ENCODE measurements at places on chromosomes 12 and 14.

GRCh38 chr14:55438066-55438683 lies 2.2 kb downstream of the TBPL2 start:
- no peak for DNase-seq

DNA sequence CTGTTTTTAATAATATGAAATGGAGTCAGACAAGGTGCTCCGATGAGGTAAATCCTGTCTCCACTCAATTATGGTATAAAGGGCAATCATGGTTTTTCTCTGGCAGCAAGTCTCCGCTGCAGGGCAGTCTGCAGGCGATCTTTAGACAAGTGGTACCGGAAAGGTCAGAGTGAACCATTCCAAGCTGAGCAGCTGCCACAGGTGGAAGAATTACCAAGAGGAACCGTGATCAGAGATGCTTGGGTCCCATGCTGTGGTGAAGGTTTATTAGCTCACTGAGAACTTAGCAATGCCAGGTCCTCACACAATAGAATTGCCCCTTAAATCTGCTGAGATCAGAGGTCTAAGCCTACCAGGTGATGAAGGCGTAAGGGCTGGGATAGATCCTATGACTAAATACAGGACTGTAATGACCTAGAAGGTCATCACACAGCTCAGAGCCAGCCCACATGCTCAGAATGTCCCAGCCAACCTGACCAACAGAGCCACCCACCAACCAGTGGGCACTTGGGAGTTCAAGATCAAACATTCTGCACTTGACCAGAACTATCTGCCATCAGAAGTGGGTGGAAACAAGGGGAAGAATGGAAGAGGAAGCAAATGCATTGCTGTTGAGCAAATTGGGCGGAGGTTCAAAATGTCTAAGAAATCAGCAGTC lies 175.2 kb upstream of the BCL2L14 start:
- DNase-seq: no peak

GRCh38 chr14:23439107-23439835 lies 3.8 kb upstream of the MYH7 start:
- DNase-seq: no peak

- DNase-seq: no peak
These were observed 52.2 kb upstream of the DIO3 start for GRCh38 chr14:101508948-101509729.

DNA sequence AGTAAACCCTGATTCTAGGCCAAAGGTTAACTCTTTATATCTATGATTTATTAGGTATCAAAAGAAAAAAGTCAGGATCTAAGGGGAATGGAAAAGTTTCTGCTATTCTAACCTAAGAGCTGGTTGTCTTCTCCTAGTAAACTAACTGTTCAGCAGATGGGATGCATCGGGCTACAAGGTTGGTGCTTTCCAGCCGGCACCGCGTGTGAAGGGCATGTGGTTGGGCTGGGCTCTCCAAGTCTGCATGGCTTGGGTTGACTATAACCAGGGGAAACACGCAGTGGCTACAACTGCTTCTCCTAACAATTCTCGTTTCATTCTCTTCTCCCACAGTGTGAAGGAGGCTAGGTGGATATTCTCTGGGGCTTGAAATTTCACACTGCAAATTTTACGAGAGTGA lies 354.5 kb downstream of the APAF1 start:
- DNase-seq: no peak

- DNase-seq: no peak
These were observed 11.2 kb downstream of the CD9 start for GRCh38 chr12:6211421-6211869.

- no peak for DNase-seq
These were observed 45.3 kb upstream of the RAP1B start for GRCh38 chr12:68565391-68565903.

- DNase-seq: no peak
These were observed 181.0 kb upstream of the TBX3 start for GRCh38 chr12:114864837-114865551.

DNA sequence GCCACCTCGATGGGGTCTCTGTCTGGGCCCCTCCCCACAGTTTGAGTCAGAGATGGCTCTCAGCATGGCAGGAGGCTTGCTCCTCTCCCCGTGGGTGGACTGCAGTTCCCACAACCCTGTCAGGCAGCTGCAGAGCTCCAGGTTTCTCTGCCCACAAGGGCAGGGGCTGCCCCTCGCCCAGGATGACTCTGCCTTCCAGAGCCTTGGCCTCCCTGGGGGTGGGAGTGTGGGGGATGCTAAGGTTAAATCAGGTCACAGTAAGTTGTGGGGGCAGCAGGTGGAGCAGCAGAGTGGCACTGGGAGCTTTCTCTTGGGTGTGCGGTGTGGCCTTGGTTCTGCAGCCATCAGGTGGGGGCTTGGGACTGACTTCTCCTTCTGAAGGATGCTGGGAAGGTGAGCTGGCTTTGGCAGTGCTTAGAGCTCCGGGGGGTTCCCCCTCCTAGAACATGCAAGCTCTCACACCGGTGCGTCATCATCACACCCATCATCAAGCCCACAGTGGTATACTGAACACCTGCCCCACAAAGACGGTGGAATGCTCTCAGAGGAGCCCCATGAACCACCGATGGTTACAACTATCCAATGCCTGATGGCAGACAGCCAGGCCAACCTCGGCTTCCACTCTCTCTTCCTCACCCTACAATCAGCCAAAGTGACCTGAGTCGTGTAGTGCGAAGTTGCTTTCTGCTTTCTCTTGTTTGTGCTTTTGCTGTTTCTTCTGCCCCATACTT lies 39.7 kb downstream of the ERH start:
- no peak for DNase-seq

GRCh38 chr12:38175538-38175937 lies 141.0 kb upstream of the ALG10B start:
- no peak for DNase-seq

DNA sequence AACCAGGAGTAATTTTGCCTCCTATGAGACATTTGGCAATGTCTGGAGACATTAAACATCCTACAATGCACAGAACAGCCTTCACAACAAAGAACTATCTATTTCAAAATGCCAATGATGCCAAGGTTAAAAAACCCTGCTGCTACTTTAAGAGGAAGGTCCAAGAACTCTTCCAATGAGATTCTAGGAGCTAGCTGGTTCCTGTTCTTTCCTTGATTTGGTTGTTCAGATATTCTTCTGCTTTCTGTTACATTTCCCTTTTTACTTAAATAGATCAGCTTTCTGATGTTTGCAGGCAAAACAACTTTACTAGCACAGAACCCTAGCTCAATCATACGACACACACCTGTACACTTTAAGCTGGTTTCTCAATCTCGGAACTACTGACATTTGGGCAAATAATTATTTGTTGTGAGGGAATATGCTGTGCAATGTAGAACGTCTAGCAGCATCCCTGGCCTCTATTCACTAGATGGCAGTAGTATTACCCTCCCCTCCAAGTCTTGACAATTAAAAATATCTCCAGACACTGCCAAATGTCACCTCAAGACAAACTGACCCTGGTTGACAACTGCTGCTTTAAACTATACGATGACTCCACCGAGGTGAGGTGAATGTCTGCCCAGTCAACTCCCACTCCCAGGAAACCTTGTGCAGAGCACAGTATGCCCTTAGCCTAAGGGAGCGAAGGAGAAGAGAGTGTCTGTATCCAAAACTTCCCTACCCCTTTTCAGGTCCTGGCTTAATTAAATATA lies 4.4 kb downstream of the BLTP3B start:
- no peak for DNase-seq

DNA sequence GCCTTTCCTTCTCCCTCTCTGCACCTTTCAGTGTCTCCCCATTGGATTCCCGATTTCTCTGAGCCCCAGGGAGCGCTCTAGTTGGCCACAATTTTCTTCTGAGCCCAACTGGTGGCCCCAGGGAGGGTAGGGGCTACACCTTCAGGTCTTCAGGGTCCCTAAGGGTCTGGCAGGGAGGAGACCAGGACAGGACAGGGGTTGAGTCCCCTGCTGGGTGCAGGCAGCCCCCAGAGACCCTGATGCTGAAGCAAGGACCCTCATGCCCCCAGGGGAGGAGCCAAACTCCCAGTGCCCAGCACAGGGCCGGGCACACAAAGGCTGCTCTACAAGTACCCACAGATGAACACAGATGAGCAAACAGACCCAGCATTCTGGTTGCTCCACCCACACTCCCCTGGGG lies 12.7 kb downstream of the FOXN4 start:
- DNase-seq: no peak

DNA sequence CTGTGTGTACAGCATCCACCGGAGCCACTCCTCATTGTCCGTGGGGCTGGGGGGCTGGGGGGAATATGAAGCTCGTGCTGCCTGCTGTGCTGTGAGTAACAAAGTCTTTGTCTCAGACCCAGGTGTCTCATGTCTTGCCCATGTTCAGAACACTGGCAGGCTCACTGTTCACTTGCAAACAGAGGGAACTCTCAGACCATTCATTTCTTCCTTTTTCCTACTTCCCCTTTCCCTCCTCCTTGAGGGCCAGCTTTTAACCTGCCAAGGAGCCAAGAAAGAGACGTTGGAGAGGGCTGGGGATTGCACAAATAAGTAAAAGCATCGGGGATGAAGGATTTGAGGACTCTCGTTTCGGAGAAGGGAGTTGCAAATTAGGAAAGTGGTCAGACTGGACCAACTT lies 21.6 kb downstream of the GPR132 start:
- DNase-seq: no peak

DNA sequence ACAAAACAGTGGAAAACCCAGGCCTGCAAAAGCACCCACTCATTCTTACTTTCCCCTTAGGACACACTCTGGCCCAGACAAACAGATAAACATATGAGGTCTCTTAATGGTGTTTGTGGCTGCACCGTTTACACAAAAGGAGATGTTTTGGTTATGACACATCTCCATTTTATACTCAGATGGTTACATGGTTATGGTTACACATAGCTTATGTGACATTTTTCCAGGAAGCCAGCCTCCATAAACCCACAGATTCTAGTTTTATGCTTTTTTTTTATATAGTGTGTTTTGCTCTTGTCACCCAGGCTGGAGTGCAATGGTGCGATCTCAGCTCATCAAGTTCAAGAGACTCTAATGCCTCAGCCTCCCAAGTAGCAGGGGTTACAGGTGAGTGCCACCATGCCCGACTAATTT lies 3.5 kb upstream of the KLRD1 start:
- no peak for DNase-seq

GRCh38 chr12:6950811-6951540 lies at the start of gene PTPN6:
Gene PTPN6 (plus strand): TSS chr12:6951356. CDS start chr12:6951513, 157 bp downstream.
- no peak for DNase-seq

GRCh38 chr12:16198884-16199283 lies 78.6 kb downstream of the SLC15A5 start:
- no peak for DNase-seq

- peak; percentile 68 for DNase-seq
These were observed 438 bp downstream of the DDX54 start for GRCh38 chr12:113184900-113185179.

DNA sequence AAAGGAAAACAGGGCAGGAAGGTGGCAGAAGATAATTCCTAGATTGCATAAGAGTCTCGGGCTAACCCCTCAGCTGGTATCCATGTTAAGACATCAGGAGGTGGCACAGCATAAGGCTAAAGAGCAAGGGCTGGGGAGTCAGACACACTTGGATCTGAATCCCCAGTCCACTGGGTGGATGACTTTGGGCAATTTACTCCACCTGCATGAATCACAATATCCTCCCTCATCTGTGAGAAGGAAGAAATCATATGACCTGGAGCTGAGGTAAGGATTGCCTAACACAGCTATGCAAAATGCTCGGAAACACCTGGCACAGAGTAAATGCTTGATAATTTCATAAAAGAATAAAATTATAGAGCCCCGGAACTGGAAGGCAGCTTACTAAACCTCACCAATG lies 217.9 kb downstream of the PIK3C2G start:
- DNase-seq: no peak

DNA sequence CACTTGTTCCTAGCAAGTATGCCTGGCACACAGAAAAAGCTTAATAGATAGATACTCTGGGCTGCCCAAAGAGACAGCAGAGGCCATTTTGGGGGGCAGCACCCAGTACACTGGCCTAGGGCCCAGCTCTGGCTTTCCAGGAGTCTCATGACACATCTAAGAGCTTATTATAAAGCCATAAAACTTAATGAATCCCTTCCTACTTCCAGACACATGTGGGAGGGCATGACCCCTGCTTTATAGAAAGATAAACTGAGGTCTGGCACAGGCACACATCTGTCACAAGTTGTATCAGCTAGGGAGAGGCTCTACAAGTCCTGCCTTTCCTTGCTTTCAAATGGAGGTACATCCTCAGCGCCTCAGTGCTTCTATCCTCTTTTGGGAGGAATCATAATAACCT lies 27.1 kb downstream of the FMNL3 start:
- DNase-seq: no peak

DNA sequence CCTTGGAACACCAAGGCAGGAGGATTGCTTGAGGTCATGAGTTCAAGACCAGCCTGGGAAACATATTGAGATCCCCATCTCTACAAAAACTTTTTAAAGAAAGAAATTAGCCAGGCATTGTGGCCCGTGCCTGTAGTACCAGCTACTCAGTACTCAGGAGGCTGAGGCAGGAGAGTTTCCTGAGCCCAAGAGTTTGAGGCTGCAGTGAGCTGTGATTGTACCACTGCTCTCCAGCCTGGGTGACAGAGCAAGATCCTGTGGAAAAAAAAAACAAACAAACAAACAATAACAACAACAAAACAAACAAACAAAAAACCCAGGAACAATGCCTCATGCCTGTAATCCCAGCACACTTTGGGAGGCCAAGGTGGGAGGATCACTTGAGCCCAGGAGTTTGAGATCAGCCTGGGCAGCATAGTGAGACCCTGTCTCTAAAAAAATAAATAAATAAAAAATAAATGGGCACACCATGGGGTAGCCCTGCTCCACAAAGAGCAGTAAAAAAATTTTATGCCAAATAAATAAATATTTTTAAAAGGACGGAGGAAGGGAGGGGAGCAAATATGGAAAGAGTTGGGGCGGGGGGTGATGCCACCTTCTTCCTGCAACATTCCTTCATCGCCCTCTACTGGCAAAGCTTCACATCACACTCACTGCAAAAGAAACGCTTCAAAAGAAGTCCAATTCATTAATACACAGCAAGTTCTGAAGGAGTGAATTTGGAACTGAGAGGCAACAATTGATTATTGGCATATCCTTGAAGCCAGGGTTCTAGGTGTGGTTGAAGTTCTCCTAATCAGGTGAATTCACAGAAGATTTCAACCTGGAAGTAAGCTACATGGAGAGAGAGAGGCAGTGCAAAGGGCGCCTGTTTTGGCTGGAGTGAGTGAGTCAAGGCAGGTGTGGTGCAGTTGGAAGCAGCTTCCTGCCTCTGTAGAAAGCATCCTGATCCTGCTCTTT lies 8.8 kb upstream of the GNPTAB start:
- DNase-seq: peak; percentile 32
